ENCODE measurements at places on chromosomes 6 and 20.

GRCh38 chr6:53828966-53829697 is 34.3 kb downstream of the LRRC1 start:
- no peak for DNase-seq

GRCh38 chr20:44596876-44597275 is 14.5 kb downstream of the PKIG start:
- no peak for DNase-seq

DNA sequence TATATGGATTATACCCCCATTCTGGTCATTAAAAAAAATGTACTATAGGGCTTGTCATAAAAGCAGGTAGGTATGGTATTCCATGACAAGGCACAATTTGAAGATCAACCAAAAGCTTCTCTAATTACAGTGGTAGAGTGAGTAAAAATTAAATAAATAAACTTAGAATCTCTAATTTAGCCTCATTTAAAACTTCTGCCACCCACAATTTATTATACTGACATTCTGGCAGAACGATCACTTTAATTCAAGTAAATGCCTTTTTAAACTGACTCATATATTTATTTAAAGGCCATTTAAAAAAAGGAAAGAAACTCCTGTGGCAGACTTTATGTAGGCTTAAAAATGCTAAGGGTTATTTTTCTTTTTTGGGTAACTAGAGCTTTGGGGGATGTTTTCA is 68.3 kb upstream of the PHACTR2 start:
- DNase-seq: no peak

- DNase-seq: peak; percentile 85
These were observed 110.2 kb downstream of the RCAN2 start for GRCh38 chr6:46381057-46381456.

- no peak for DNase-seq
These were observed 80.7 kb downstream of the SYTL3 start for GRCh38 chr6:158730541-158730907.

DNA sequence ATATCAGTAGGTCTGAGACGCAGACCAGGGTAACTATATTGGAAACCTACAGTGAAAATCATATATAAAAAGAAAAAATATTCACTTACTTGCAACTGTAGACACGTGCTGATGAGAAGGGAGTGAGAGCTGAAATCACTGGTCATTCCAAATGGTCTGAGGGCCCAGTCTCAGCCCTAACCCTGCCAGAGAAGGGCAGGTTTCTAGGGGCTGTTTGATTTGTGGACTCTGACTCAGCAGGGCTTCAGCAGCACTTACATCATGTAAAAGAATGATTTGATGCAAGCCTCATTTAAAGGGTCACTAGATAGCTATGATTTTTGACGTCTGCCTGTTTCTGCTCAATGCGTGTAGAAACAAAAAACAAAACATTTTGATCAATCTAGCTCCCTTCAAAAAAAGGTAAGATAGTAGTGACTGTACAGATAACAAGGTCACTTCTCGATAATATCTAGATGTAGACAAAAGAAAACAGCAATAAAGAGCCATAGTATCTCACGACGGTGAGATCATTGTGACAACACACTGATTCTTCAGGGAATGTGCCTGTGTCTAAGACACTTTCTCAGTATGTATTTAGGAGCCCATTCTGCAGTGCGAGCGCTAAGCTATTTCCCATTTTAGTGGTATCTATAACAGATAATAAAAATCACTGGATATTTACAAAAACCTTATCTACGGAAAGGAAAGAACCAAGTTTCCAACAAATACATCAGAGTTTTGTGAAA is 307.2 kb downstream of the HIVEP2 start:
- DNase-seq: no peak

DNA sequence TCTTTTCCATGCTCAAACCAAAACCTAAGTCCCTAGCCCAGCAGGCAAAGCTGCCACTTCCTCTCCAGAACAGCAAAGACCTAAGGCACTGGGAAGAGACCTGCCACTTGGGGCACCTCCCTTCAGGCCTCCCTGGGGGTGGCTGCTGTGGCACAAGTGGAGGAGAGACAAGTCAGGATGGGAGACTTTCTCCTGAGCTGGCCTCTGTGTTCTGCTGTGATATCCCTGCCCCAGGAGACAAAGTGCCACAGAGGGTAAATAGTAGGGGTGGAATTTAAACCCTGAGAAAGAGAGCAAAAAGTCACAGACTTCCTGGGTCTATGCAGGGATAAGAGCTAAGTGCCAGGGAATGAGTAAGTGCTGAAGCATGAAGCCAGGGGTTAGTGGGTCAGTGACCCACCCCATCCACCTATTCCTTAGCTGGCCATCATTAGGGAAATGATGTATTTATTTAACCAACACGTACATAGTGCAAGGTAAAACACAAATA is 84.2 kb downstream of the MRPL14 start:
- no peak for DNase-seq

GRCh38 chr6:136718476-136718875 is 73.8 kb downstream of the MAP3K5 start:
- DNase-seq: no peak

DNA sequence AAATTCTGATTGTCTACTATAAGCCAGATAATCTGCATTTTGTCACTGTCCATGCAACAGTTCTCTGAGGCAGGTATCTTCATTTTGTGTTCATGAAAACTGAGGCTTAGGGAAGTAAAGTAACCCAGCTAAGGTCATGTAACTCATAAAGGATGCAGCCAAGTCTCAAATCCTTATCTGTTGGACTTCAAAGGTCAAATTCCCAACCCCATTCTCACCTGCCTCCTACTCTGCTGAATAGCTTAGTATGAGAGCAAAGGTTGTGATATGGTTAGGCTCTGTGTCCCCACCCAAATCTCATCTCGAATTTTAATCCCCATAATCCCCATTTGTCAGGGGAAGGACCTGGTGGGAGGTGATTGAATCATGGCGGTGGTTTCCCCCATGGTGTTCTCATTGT is 90.1 kb downstream of the KLHL32 start:
- no peak for DNase-seq

GRCh38 chr6:38943964-38944363 is 104.6 kb upstream of the GLP1R start:
- no peak for DNase-seq

DNA sequence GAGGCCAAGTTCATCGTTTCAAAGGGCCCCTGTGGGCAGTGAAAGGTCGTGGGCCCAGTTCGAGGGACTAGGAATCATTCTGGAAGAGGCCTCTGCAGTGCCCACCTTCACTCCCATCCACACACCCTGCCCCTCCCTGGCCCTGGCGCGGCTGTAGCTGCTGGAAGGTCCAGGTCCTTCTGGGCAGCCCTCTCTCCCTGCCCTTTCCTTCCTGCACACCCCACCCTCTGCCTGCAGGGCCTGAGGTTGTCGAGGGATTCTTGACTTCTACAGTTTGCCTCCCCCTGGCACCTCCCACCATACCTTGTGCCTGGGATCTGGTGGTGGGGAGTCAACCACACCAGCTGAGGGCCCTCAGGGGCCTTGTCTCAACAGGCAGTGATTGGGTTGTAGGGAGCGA is 4.5 kb upstream of the MYT1 start:
- DNase-seq: no peak

- no peak for DNase-seq
These were observed 271.1 kb upstream of the AGPAT4 start for GRCh38 chr6:161544801-161545480.

DNA sequence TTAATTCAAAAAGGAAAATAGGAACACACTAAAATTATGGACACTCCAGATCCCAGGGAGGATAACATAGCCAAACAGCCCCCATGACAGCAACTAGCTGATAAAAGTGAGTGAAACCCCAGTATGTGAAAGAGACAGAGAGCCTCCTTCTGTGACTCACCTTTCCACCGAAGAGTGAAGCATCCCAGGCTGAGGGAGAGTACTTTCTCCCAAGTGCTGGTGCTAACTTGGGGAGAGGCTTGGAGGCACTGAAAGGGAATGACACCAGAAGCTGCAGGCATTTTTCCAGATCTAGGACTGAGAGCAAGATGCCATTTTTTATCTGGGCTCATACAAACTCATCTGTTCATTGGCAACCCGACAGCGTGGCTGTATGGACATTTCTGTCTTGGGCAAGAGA is 339.8 kb downstream of the HTR1B start:
- no peak for DNase-seq

DNA sequence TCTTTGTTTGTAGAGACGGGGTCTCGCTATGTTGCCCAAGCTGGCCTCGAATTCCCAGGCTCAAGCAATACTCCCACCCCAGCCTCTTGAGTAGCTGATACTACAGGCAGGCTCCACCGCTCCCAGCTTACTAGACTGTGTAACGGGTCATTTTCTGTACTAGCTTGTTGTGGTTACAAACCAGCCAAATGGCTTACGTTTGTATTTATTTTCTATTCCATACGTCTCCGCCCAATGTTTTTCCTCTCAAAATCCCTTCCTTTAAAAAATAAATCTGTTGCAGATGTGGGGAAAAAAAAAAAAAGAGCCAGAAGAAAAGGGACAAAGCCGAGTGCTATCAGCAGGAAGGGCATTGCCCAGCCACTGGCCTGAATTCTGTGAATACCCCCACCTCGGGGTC is 41.6 kb downstream of the PRND start:
- DNase-seq: no peak

GRCh38 chr6:7145885-7146828 is 38.4 kb downstream of the RREB1 start:
- DNase-seq: no peak

DNA sequence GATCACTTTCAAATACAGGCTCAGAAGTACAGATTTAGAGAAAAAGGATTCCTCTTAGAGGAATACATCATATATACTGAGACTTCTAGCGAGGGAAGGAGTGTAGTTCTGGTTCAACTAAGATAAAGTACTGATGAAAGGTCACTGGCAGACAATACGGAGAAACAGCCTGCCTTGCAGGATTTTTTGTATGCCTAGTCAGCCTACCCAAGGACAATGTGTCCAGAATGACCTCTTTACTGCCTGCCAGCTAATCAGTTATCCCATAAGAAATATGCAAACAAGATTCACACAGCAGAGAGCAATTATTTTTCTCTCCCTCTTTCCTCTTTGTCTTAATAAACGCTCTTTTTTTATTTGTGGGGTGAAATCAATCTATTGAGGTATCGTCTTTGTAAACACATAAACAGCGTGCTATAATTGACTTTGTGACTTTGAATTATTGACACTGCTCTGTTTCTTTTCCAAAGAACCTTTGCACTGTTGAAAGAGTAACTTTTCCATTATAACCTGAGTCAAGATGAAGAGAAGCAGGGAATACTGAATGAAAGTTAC is 1.4 kb upstream of the TSPYL4 start:
- no peak for DNase-seq

- DNase-seq: no peak
These were observed 122.2 kb downstream of the KIF13A start for GRCh38 chr6:17865243-17865642.

DNA sequence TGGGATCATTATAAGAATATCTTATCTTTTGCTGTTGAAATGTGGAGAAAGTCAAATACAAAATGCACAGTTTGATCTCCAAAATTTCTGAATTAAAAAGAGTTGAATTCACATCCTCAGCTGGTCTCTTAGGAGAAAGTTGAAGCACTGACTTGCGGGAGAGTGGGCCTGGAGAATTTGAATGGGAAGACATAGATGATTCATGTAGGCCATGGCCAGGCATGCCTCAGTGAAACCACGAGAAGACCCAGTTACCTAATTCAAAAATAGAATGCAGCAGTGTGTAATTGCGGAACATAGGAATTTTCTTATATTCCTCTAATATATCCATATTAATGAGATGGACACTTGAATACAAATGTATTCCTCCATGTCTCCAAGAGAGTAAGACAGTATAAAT is 53.0 kb upstream of the DTNBP1 start:
- no peak for DNase-seq

- no peak for DNase-seq
These were observed 5.4 kb downstream of the GID8 start for GRCh38 chr20:62943396-62943795.

GRCh38 chr20:19129306-19129705 is 83.1 kb upstream of the SLC24A3 start:
- DNase-seq: no peak

DNA sequence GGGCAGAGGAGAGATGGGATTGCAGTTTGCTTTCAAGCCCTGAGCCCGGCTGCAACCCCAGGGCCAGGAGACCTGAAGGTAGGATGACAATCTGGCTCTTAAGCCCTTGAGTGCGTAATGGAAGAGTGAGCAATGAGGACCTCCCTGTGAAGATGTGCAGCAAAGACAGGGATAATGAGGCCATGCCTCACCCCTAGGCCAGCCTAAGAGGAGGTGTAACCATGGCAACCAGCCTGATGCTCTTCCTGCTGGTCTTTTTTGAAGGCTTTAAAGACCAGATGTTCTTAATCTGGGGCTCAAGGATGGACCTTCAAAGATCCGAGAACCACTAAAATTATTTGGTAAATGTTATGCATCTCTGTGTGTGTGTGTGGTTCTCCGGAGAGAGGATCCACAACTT is 8.2 kb downstream of the ARHGAP40 start:
- no peak for DNase-seq

DNA sequence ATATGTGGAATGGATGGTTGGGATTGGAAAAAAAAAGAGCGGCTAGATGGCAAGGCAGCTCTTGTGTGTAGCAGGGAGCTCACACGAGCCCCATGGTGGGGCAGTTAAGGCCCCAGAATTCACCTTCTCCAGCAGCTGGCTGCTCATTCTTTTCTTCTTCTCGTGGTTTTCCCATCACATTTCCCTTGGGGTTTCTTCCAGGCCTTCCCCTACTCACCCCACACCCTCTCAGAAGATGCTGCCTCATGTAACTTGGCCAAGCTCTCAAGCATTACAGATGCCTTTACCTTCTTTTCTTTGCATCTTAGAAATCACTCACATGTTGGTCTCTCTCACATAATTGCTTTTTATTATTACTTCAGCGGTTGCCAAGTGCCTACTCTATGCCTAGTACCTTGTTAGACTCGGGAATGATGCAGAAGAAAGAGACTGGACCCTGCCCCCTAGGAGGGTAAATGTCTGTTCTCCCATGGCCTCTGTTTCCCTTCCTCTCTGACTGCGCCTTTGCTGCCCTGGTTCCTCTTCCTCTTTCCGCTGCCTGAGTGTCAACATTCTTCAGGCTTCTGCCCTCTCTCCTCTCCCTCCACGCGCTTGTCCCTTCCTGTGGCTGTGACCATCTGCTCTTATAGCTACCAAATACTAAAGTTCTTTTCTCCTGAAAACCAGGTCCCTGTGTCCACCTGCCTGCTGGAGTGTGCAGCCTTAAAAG is 28.6 kb downstream of the PPARD start:
- no peak for DNase-seq

GRCh38 chr20:37937686-37938085 is 34.8 kb downstream of the VSTM2L start:
- DNase-seq: no peak

DNA sequence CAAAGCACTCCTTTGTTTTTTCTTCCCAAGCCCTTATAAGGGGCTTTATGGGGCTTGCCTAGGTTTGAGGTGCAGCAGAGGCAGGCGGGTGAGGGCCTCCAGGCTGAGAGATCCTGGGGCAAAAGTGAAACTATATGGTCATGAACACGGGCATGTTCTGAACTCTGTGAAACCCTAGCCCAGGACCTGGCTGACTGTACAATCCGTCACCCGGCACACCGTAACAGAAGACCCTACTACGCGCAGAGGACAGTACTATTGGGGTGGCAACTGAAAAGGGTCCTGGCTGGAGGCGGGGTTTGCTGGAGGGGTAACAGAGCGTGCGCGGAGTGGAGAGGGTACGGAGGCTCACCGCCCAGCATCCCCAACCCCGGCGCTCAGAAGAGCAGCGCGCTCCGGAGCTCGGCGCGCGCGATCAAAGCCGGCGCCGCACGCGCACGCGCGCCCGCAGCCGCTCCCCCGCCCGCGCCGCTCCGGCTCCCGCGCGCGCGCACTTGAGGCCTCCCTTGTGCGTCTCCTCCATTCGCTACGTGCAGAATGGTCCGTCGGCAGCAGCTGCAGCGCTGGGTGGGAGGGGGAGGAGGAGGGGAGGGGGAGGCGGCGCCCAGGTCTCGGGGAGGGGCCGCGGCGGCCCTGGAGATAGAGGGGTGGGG is 54.2 kb downstream of the MRPL14 start:
- DNase-seq: no peak

- no peak for DNase-seq
These were observed 19.7 kb upstream of the OGFRL1 start for GRCh38 chr6:71268735-71269437.

All from NCI-H748 treated with DMSO at 0.1 percent for 48 hours (cell line).